CD4-positive, alpha-beta T cell treated with Interleukin-1 beta for 1 hour (primary cell): ENCODE measurements at places on chromosomes 11 and 22.

- DNase-seq: no peak
These were observed 12.0 kb upstream of the TMPRSS13 start for GRCh38 chr11:117941163-117941707.

GRCh38 chr11:72591785-72592502, 82.3 kb downstream of the PDE2A start:
- DNase-seq: peak; percentile 71

- peak; percentile 52 for DNase-seq
These were observed 33.0 kb downstream of the MOB2 start for GRCh38 chr11:1453611-1454034.

GRCh38 chr22:27803841-27804415, 2.4 kb upstream of the MN1 start:
- no peak for DNase-seq
